Epithelial cell of umbilical artery (primary cell): ENCODE measurements at places on chromosomes 2 and 18. TPM values are rescaled to one million over a fixed set of nuclear protein-coding genes. Genes with fewer than 3 reads are reported as not detected.

Gene ITPRID2
- 236 and 259 TPM in 2 replicates for total RNA-seq

Gene PLA2R1
- total RNA-seq: 14.4 and 16.2 TPM in 2 replicates

Gene PID1
- 0.32 and 0.46 TPM in 2 replicates for total RNA-seq

Gene NEUROD1
- total RNA-seq: not detected in 2 replicates

Gene PKDCC
- 12.3 and 16.6 TPM in 2 replicates for total RNA-seq

Gene PCGF1
- 14.3 and 17.2 TPM in 2 replicates for total RNA-seq

Gene MCEE
- 9.4 and 9.6 TPM in 2 replicates for total RNA-seq

Gene TMEFF2
- under 0.01 and 0.15 TPM in 2 replicates for total RNA-seq

Gene TCF23
- total RNA-seq: not detected in 2 replicates

Gene UBXN2A
- 9.4 and 9.9 TPM in 2 replicates for total RNA-seq

Gene CHRNA1
- total RNA-seq: 0.97 and 1.8 TPM in 2 replicates

Gene SKOR2
- not detected in 2 replicates for total RNA-seq
